ENCODE measurements at places on chromosomes 11 and 22. TPM values are rescaled to one million over a fixed set of nuclear protein-coding genes. Genes with fewer than 3 reads are reported as not detected.

DNA sequence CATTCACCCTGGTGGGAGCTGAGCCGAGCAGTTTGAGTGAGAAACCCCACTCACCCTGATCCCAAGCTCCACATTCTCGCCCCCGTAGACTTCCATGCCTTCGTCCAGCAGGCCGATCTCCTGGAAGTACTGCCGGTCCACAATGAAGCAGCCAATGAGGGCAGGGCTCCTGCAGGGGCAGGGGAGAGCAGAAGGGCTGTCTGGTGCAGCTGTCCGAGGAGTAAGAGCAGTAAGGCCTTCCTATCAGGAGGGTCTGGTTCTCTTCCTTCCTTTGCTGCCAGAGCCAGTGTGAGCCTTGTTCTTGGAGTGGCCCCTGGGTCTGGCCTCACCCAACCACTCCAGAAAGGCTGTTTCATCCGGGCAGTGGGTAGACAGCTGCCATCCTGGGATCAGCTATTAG lies 19.4 kb upstream of the CSNK2A3 start:
- H3K27me3 ChIP-seq, result peaks cover 6% of the 10 kb centered on the region
- no peak overlapping the region for H3K27ac ChIP-seq
- no peaks in the 10 kb centered on the region for H3K4me1 ChIP-seq

- H3K27me3 ChIP-seq, result no peaks in the 10 kb centered on the region
- no peak for DNase-seq
- H3K36me3 ChIP-seq, result no peaks in the 10 kb centered on the region
- H3K27ac ChIP-seq, result peak overlapping the region; percentile 73
- peaks cover 21% of the 10 kb centered on the region for H3K4me1 ChIP-seq
- peak overlapping the region; percentile 14 for H3K4me3 ChIP-seq
These were observed 770.6 kb downstream of the FAM181B start for GRCh38 chr11:81963018-81963417.

- no peak overlapping the region for H3K4me3 ChIP-seq
These were observed 6.1 kb downstream of the SREBF2 start for GRCh38 chr22:41838842-41839618.

GRCh38 chr11:58957922-58958321 lies 18.6 kb downstream of the GLYATL1 start:
- DNase-seq, result no peak
- H3K27ac ChIP-seq, result no peak overlapping the region
- no peaks in the 10 kb centered on the region for H3K36me3 ChIP-seq
- no peaks in the 10 kb centered on the region for H3K27me3 ChIP-seq

FDXACB1 gene
- total RNA-seq, result 9.9 TPM

- H3K36me3 ChIP-seq, result peaks cover 79% of the 10 kb centered on the region
- H3K27me3 ChIP-seq, result no peaks in the 10 kb centered on the region
- no peak for DNase-seq
- peaks cover 84% of the 10 kb centered on the region for H3K4me1 ChIP-seq
- peak overlapping the region; percentile 70 for H3K27ac ChIP-seq
These were observed 35.6 kb downstream of the TMEM123 start for GRCh38 chr11:102416976-102417375.

DNA sequence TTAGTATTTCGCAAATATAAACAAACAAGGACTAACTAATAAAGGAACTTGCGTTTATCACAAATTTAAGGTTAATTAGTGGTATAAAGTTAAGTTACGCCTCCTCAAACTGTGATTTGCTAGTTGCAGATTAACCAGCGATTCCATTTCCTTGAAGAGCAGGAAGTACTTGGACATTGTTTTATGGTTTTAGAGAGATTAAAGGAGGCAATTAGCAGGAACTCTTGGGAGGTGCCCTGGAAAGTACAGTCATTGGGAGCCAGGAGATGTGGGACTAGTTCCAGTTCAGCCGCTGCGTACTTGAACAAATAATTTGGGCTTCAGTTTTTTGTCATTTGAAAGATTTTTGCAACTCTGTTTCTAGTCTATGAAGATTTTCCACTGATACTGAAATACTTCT lies 3.3 kb downstream of the FAM118B start:
- no peak overlapping the region for H3K27ac ChIP-seq
- peaks cover 33% of the 10 kb centered on the region for H3K4me1 ChIP-seq
- H3K36me3 ChIP-seq, result peaks cover 8% of the 10 kb centered on the region
- H3K4me3 ChIP-seq, result no peak overlapping the region

PELI3 gene
- total RNA-seq, result 5.8 TPM

Data from activated naive CD8-positive, alpha-beta T cell treated with anti-CD3 and anti-CD28 coated beads for 36 hours (primary cell).